Mesenchymal stem cell (in vitro differentiated cells and primary cell): ENCODE measurements at places on chromosomes 1 and 21.

DNA sequence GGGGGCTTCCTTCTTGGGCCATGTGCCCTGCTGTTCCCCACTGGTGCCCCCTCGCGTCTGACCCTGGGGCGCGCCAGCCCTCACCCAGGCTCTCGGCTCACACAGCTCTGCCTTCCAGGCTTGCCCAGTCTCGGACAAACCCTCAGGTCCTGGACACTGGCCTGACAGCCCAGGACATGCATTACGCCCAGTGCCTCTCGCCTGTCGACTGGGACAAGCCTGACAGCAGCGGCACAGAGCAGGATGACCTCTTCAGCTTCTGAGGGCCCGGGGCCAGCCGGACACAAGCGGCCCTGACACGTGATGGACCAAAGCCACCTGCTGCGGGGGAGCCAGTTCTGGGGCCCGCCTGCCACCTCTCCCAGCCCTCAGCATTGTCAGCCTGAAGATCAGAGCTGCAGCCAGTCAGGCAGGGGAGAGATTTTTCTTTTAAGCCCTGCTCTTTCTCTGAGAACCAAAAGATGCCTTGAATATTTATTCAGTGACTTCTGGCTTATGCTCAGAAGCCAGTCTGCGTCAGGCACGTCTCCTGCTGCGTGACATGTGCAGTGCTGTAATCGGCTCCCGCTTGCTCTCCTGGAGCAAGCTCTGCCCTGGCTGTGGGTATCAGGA is 23.4 kb downstream of the LDLRAP1 start:
- DNase-seq = peak; percentile 78
- no peaks in the 10 kb centered on the region for H3K27me3 ChIP-seq
- peaks cover 60% of the 10 kb centered on the region for H3K4me1 ChIP-seq
- H3K36me3 ChIP-seq = peaks cover 18% of the 10 kb centered on the region
- H3K27ac ChIP-seq = peak overlapping the region; percentile 75

DNA sequence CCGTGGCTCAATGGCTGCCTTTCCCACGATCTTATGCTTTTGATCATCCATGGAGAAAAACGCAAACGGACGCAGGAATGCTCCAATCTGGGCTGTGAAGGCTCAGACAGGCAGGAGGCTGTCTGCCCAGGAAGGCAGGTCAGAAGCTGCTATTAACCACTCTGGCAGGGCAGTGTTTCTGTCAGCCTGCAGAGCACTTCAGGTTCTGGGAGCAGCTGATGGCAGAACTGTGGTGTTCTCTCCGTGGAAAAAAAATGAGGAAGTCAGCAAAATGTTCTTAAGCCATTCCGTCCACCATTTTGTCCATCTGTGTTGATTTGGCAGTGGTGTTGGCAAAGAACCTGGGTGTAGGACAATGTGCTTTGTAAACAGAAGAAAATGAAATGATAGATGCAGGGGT is 91.7 kb downstream of the SIM2 start:
- peaks cover 5% of the 10 kb centered on the region for H3K4me1 ChIP-seq
- no peak overlapping the region for H3K4me3 ChIP-seq
- H3K36me3 ChIP-seq = no peaks in the 10 kb centered on the region

GRCh38 chr21:36097427-36098181 is 27.8 kb downstream of the CBR1 start:
- H3K27ac ChIP-seq = peak overlapping the region; percentile 73
- H3K4me3 ChIP-seq = no peak overlapping the region
- H3K4me1 ChIP-seq = peaks cover 4% of the 10 kb centered on the region
- H3K27me3 ChIP-seq = no peaks in the 10 kb centered on the region

DNA sequence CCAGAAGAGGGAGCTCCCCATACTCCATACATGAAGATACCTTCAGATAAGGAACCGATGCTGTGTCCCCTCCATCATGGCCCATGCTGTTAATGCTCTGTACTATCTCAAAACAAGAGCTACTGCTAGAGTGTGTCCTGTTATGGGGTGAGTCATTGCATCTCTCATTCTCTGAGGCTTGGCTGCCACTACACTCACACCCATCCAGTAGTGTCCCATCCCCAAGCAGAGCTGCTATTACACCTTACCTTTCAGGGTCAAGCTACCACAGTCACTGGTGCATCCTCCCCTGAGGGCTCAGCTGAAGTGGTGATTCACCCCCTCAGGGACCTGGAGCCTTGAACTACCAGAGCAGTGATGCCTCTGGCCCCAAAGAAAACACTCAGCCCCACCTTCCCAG is 198.5 kb downstream of the PLA2G4A start:
- no peak overlapping the region for H3K4me3 ChIP-seq
- H3K27me3 ChIP-seq = no peaks in the 10 kb centered on the region
- H3K27ac ChIP-seq = no peak overlapping the region
- no peak for DNase-seq
- H3K4me1 ChIP-seq = peaks cover 2% of the 10 kb centered on the region
- H3K36me3 ChIP-seq = no peaks in the 10 kb centered on the region

GRCh38 chr1:182569939-182570610 is 19.0 kb downstream of the RNASEL start:
- no peak overlapping the region for H3K27ac ChIP-seq
- H3K36me3 ChIP-seq = no peaks in the 10 kb centered on the region
- DNase-seq = no peak
- no peak overlapping the region for H3K4me3 ChIP-seq
- no peaks in the 10 kb centered on the region for H3K27me3 ChIP-seq

DNA sequence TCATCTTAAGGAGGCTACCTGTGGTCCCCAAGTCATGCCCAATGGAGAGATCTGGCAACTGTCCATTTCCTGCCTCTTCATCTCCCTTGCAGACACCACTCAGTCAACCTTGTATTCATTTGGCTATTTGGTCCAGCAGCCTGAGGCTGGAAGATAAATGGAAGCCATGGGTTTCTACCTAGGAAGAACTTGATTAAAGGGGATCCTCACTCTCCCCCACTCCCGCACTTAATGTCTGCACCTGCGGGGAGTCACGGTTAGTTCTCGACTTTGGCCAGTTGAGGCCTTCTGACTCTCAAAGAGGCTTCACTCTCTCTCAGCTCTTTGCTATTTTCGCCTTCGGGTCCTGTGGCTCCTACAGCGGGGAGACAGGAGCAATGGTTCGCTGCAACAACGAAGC is 8.4 kb upstream of the ATXN7L2 start:
- H3K27me3 ChIP-seq = peaks cover 91% of the 10 kb centered on the region
- no peak for DNase-seq
- no peaks in the 10 kb centered on the region for H3K4me1 ChIP-seq
- peaks cover 42% of the 10 kb centered on the region for H3K36me3 ChIP-seq
- no peak overlapping the region for H3K4me3 ChIP-seq

GRCh38 chr1:232504651-232505050 is 125.3 kb downstream of the SIPA1L2 start:
- no peaks in the 10 kb centered on the region for H3K27me3 ChIP-seq
- peaks cover 15% of the 10 kb centered on the region for H3K4me1 ChIP-seq
- H3K4me3 ChIP-seq = no peak overlapping the region
- peaks cover 5% of the 10 kb centered on the region for H3K36me3 ChIP-seq
- peak; percentile 26 for DNase-seq
- H3K27ac ChIP-seq = no peak overlapping the region

GRCh38 chr1:40626383-40626770 is 39.1 kb downstream of the RIMS3 start:
- no peak overlapping the region for H3K4me3 ChIP-seq
- no peak overlapping the region for H3K27ac ChIP-seq
- H3K4me1 ChIP-seq = peaks cover 5% of the 10 kb centered on the region

- peaks cover 2% of the 10 kb centered on the region for H3K4me1 ChIP-seq
- no peak overlapping the region for H3K4me3 ChIP-seq
- peak; percentile 37 for DNase-seq
- no peaks in the 10 kb centered on the region for H3K27me3 ChIP-seq
- no peak overlapping the region for H3K27ac ChIP-seq
These were observed 38.9 kb downstream of the LEPR start for GRCh38 chr1:65459397-65459768.

DNA sequence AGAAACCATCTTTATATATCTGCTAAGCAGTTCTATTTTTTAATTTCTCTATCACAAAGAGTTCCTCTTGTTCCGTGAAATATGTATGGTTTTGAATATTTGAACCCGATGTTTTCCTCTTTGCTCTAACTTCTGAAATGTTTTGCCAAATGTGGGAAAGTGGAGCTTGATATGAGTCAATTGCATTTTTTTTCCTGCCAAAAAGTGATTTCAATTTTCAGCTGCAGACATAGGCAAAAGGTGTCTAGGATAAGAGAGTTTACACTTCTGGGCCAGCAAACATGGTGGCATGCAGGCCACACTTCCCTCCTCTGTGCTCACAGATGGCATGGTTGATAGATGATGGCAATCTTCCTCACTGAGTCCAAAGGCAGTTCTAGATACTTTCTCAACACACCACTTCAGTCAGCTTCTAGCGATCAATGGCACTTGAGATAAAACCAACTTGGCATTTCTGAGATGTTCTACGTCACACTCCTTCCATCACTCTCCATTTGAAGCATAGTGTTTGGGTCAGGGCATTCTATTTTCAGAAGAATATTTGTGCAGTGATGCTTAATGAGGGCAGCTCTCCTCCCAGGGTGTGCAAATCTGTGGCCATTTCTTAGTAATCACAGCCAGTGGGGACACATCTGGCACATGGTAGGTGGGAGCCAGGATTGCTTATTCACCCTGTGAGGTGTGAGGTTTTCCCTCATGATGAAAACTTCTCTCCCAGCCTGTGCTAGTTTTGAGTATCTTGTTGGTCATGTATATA is 54.4 kb upstream of the SCAF4 start:
- no peaks in the 10 kb centered on the region for H3K36me3 ChIP-seq
- no peaks in the 10 kb centered on the region for H3K27me3 ChIP-seq
- no peak for DNase-seq
- peaks cover 1% of the 10 kb centered on the region for H3K4me1 ChIP-seq

GRCh38 chr1:51284487-51284954 is 45.8 kb downstream of the TTC39A start:
- H3K4me3 ChIP-seq = no peak overlapping the region
- no peak overlapping the region for H3K27ac ChIP-seq
- no peak for DNase-seq
- H3K36me3 ChIP-seq = peaks cover 11% of the 10 kb centered on the region

DNA sequence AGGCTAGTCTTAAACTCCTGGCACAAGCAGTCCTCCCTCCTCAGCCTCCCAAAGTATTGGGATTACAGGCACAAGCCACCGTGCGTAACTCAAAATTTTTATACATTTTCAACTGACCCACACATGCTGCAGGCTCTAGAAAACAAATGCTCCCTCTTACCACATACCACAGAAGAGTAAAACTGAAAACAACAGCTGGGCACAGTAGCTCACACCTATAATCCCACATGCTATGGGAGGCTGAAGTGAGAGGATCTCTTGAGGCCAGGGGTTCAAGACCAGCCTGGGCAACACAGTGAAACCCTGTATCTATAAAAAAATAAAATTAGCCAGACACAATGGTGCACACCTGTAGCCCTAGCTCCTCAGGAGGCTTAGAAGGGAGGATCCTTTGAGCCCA is 56.7 kb downstream of the AKT3 start:
- H3K27ac ChIP-seq = no peak overlapping the region
- H3K36me3 ChIP-seq = no peaks in the 10 kb centered on the region
- no peak overlapping the region for H3K4me3 ChIP-seq
- H3K27me3 ChIP-seq = no peaks in the 10 kb centered on the region
- peaks cover 1% of the 10 kb centered on the region for H3K4me1 ChIP-seq

DNA sequence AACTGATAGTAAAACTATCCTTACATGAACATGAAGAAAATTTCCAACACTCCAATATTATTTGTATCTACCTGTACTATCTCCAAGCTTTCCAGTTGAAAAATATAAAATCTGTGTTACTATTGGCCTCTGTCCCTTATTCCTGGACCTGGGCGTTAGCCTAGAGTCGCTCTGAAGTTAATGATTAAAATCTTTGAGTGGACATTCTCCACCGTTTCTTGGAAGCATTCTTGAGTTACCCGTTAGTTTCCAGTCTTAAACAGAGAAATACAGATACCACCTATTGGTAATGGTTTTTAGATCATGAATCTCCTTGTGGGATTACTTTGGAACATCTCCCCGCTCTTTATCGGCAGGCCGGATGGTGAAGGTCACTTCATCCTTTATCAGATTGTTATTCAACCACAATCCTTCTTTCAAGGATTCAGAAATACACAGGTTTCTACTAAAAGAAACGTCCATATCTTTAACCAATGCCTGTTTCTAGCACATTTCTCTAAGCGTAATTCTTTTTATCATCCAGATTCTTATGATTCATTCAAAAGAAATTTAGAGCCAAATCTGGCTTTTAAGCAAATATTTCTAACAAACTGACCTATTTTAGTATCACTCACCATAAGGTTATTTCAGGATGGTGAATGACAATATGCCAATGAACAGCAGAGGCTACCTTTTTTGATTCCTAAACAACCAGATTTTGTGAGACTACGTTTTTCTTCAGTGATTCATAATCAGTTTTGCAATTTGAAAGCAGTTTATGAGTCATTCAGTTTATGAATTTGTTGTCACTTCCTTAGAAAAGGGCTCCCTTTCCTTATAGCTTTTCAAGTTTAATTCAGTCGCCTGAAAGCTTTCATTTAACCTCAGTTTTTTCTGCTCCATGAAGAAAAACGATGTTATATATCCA is 70.2 kb upstream of the ERRFI1 start:
- no peaks in the 10 kb centered on the region for H3K27me3 ChIP-seq
- H3K4me1 ChIP-seq = peaks cover 9% of the 10 kb centered on the region
- H3K27ac ChIP-seq = peak overlapping the region; percentile 100
- no peak overlapping the region for H3K4me3 ChIP-seq
- peak; percentile 83 for DNase-seq

DNA sequence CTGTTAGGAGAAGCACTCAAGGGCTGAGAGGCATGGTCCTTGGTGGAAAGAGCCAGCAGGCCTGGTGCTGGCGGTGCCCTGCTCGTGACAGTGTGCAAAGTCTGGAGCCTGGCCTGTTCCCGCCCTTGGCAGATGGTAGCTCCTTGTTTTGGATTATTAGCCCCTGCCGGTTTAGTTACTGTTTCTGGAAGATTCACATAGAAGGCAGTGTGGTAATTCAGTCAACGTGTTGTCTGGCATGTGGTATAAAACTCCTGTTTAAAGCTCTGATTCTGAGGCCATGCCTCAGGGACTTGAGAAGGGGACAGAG is 6.8 kb downstream of the PKNOX1 start:
- no peak for DNase-seq
- peaks cover 10% of the 10 kb centered on the region for H3K4me1 ChIP-seq
- H3K27me3 ChIP-seq = no peaks in the 10 kb centered on the region
- H3K36me3 ChIP-seq = peaks cover 14% of the 10 kb centered on the region
- H3K4me3 ChIP-seq = no peak overlapping the region

DNA sequence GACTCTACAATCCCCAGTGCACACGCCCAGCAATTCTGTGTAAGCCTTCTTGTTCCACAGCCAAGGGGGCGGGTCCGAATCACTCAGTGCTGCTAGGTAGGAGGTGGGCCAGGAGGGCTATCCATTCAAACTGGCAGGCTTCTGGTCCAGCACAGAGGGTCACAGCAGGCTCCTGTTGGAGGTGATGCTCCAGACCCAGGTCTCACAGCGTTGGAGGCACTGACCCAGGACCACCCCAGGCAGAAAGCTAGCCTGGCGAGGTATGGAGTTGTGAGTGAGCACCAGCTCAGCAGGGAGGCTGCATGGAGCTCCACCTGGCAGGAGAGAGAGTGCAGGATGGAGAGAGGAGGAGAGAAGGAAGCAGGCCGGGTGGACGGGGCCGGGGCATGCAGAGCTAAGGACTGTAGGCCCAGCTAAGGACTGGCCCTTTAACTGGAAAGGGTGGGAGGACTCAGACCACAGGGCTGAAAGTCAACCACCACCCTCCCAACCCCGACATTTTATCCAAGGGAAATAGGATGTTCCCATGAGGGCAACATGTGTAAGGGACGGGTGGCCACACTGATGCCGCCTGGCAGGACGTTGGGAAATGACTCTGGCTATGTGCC is 38.7 kb downstream of the GPR161 start:
- peaks cover 49% of the 10 kb centered on the region for H3K36me3 ChIP-seq
- H3K4me1 ChIP-seq = peaks cover 1% of the 10 kb centered on the region
- DNase-seq = no peak
- H3K27me3 ChIP-seq = no peaks in the 10 kb centered on the region
- H3K4me3 ChIP-seq = no peak overlapping the region
